Activated CD4-positive, alpha-beta T cell treated with anti-CD3 and anti-CD28 coated beads, Interleukin-2, amount 10 ng/mL, durations not matched to agents 7 days and 5 days (primary cell): ENCODE measurements at places on chromosomes 4 and X. TPM values are rescaled to one million over a fixed set of nuclear protein-coding genes. Genes with fewer than 3 reads are reported as not detected.

DNA sequence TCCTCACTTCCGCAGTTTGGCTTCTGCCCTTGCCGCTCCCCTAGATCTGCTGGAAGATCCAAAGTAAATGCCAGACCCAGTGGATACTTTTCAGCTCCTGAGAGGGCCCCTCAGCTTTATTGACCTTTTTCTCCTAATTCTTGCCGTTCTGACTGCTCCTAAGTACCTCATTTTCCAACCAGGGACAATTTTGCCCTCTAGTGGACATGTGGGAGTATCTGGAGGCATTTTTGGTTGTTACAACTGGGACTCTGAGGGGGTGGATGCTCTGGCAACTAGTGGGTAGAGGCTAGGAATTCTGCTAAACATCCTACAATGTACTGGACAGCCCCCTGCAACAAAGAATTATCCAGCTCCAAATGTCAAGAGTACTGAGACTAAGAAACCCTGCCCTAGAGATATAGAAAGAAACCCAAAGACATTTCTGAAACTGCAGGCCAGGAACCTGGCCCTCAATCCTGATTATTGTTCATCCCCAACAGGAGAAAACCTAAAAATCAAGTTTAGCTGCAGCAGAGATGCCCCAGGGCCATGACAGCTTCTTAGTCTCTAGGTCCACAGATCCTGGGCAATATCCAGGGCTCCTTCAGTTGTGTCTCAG, 3.4 kb downstream of the TEX13B start:
- H3K36me3 ChIP-seq, result no peaks in the 10 kb centered on the region
- no peaks in the 10 kb centered on the region for H3K27me3 ChIP-seq
- H3K4me1 ChIP-seq, result peaks cover 2% of the 10 kb centered on the region
- H3K4me3 ChIP-seq, result no peak overlapping the region

DNA sequence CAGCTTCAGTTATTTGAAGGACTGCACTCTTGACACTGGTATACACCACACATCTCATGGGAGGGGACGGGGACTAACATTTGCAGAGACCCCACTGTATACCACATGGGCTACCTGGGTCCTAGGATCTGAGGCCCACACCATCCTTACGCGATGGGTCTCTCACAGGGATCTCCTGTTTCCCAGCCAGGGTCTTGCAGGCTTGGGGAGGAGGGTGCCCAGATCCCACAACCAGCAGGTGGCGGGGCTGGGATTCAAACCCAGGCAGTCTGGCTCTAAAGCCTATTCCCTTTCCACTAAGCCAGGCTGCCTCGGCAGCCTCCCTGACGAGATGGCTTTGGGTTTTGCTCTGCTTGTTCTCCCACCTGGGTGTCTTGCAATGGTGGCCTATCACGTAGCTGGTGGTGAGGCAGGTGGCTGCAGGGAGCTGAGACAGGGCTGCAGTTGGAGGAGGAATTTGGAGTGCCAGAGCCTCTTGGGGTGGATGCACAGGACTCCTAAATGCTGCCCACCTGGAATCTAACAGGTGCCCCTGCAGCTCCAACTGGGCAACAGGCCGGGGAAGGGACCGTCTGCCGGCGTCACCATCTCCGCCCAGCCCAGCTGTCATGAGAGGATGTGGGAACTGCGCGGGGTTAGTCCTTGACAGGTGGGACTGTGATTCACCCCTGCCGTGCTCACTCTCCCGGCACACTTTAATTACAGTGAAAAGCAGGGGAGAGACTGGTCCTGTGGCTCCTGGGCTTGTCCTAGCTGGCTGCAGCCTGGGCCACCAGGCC, 110.7 kb downstream of the PSAPL1 start:
- H3K36me3 ChIP-seq, result no peaks in the 10 kb centered on the region
- no peak overlapping the region for H3K27ac ChIP-seq
- peaks cover 2% of the 10 kb centered on the region for H3K27me3 ChIP-seq

GRCh38 chr4:22246847-22247246, 269.0 kb downstream of the ADGRA3 start:
- peaks cover 5% of the 10 kb centered on the region for H3K4me1 ChIP-seq
- no peak for DNase-seq
- H3K4me3 ChIP-seq, result no peak overlapping the region
- H3K27ac ChIP-seq, result no peak overlapping the region

DNA sequence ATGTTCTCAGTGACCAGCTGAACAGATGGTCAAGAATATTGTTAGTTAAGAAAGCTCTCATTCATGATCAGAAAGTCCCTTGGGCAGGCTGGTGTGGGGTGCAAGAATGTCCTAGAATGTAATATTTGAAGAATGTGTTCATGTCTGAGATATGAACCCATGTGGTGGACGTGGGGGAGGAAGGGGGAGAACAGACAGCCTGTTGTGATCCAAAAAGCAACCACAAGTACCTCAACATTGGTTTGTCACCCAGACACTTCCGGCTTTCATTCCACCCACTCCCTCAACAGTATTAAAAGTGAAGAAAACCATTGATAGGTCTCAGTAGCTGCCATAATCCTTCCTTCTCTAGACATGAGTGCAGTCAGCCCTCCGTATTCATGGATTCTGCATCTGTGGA, 82.2 kb downstream of the MAML3 start:
- peak overlapping the region; percentile 53 for H3K4me3 ChIP-seq
- peaks cover 57% of the 10 kb centered on the region for H3K4me1 ChIP-seq
- H3K27me3 ChIP-seq, result peaks cover 12% of the 10 kb centered on the region
- peak; percentile 79 for DNase-seq
- peak overlapping the region; percentile 91 for H3K27ac ChIP-seq

DNA sequence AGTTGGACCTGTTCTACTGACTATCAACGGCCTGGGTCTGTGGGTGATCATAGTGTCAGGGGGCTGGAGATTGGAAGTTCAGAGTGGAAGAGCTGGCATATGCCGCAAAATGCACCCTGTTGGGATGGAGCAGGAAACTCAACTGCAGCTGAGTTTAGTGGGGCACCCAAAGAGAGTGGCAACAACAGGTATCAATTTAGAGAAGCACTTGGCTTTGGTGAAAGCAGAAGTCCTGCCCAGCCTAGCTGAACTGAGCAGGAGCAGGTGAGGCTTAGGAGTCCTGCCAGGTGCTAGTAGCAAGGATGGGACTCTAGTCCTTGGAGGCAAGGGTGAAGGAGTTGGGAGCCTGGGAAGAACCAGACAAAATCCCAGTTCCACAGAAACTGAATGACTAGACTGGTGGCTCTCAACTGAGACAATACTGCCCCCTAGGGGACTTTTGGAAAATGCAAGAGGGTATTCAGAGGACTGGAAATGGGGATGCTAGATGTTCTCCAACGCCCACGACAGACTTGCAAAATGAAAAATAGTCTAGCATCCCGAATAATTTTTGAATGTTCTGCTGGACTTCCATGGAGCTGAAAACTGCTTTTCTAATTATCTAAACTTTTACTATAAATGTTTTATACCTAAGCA, 49.4 kb downstream of the RTL9 start:
- peaks cover 2% of the 10 kb centered on the region for H3K4me1 ChIP-seq
- no peaks in the 10 kb centered on the region for H3K36me3 ChIP-seq
- H3K4me3 ChIP-seq, result no peak overlapping the region
- DNase-seq, result peak; percentile 59
- H3K27ac ChIP-seq, result no peak overlapping the region

DNA sequence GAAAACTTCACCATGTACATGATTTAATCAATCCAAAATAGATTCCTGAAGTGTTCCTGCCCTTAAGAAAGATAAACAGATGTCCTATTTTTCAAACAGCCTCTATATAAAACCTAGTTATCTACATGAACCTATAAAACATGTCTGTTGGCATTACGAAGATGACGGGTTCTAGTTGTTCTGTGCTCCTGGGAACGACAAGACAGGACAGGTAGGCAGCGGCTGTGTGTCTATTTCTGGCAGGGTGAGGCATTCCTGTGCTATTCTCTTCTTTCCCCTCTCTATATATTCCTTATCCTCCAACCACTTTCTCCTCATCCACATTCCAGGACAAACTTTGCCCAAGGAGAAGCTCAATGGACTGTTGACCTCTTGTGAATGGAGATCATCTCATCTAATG, 6.1 kb downstream of the FAT1 start:
- H3K27me3 ChIP-seq, result peaks cover 15% of the 10 kb centered on the region
- no peaks in the 10 kb centered on the region for H3K4me1 ChIP-seq
- H3K4me3 ChIP-seq, result no peak overlapping the region
- DNase-seq, result no peak
- H3K27ac ChIP-seq, result no peak overlapping the region
- H3K36me3 ChIP-seq, result no peaks in the 10 kb centered on the region

GRCh38 chr4:124212815-124213630, 499.5 kb downstream of the ANKRD50 start:
- H3K27me3 ChIP-seq, result no peaks in the 10 kb centered on the region
- H3K4me1 ChIP-seq, result no peaks in the 10 kb centered on the region
- no peak overlapping the region for H3K27ac ChIP-seq
- no peaks in the 10 kb centered on the region for H3K36me3 ChIP-seq
- H3K4me3 ChIP-seq, result no peak overlapping the region

DNA sequence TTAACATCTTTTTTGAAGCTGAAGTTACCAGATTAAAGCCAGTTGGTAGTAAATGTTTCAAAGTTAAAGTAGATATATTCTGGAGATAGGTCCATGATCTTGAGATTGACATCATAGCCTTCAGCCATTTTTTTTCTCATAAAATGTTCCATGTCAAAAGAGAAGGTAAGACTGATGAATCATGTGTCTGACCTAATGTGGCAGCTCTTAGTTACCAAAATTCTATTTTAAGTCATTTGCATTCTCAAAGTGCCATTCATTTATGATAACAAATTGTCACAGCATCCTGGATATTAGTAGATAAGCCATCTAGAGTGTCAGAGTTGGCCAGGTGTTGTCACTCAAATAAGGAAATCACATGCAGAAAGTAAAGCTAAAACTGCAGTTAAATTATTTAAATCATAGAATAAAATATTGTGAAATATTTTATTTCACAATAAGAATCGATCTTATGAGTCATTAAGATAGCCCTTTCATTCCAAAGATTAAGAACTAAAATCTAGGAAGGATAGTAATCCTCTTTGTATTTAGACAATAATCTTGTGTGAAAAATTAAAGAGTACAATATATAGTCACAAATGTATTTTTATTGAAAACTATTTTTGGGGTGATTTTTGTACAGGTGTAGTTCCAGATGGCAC, 65.7 kb upstream of the ADAD1 start:
- H3K36me3 ChIP-seq, result peaks cover 16% of the 10 kb centered on the region
- no peak overlapping the region for H3K27ac ChIP-seq
- no peak overlapping the region for H3K4me3 ChIP-seq
- no peak for DNase-seq
- H3K27me3 ChIP-seq, result no peaks in the 10 kb centered on the region

- no peaks in the 10 kb centered on the region for H3K36me3 ChIP-seq
- no peak overlapping the region for H3K27ac ChIP-seq
- H3K4me1 ChIP-seq, result no peaks in the 10 kb centered on the region
These were observed 2.5 kb upstream of the GABRE start for GRCh38 chrX:151977009-151977408.

DNA sequence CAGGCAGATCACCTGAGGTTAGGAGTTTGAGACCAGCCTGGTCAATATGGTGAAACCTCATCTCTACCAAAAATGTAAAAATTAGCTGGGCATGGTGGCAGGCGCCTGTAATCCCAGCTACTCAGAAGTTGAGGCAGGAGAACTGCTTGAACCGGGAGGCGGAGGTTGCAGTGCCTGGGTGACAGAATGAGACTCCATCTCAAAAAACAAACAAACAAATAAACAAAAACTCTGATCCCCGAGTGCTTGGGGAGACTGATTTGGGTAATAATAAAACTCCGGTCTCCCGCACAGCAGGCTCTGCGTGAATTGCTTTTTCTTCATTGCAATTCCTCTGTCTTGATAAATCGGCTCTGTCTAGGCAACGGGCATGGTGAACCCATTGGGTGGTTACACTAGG, 73.4 kb downstream of the HPRT1 start:
- no peak overlapping the region for H3K4me3 ChIP-seq
- no peak overlapping the region for H3K27ac ChIP-seq
- no peak for DNase-seq
- peaks cover 5% of the 10 kb centered on the region for H3K4me1 ChIP-seq

- no peak overlapping the region for H3K4me3 ChIP-seq
- H3K27ac ChIP-seq, result no peak overlapping the region
- no peaks in the 10 kb centered on the region for H3K4me1 ChIP-seq
- no peaks in the 10 kb centered on the region for H3K36me3 ChIP-seq
These were observed 454.3 kb upstream of the PCDH10 start for GRCh38 chr4:132694775-132695174.

GRCh38 chr4:40881851-40882250, 132.1 kb downstream of the NSUN7 start:
- peaks cover 29% of the 10 kb centered on the region for H3K27me3 ChIP-seq
- no peak for DNase-seq
- H3K4me1 ChIP-seq, result no peaks in the 10 kb centered on the region

GRCh38 chr4:117417856-117418255, 332.5 kb upstream of the TRAM1L1 start:
- H3K36me3 ChIP-seq, result no peaks in the 10 kb centered on the region
- no peaks in the 10 kb centered on the region for H3K4me1 ChIP-seq
- H3K4me3 ChIP-seq, result no peak overlapping the region
- no peak for DNase-seq

- H3K4me1 ChIP-seq, result no peaks in the 10 kb centered on the region
- DNase-seq, result no peak
These were observed 82.1 kb downstream of the ALPK1 start for GRCh38 chr4:112379306-112379705.

- no peak overlapping the region for H3K4me3 ChIP-seq
- H3K4me1 ChIP-seq, result no peaks in the 10 kb centered on the region
- no peaks in the 10 kb centered on the region for H3K27me3 ChIP-seq
- no peak overlapping the region for H3K27ac ChIP-seq
These were observed 88.3 kb downstream of the CLCN4 start for GRCh38 chrX:10244915-10245622.

GRCh38 chrX:111131572-111131971, 35.6 kb downstream of the PAK3 start:
- no peak for DNase-seq
- no peaks in the 10 kb centered on the region for H3K27me3 ChIP-seq
- H3K36me3 ChIP-seq, result no peaks in the 10 kb centered on the region
- no peak overlapping the region for H3K27ac ChIP-seq

GRCh38 chrX:138669693-138670092, 41.8 kb downstream of the FGF13 start:
- DNase-seq, result no peak
- no peaks in the 10 kb centered on the region for H3K4me1 ChIP-seq
- H3K27me3 ChIP-seq, result no peaks in the 10 kb centered on the region

The SERTM2 gene
- total RNA-seq, result not detected

The LINC00632 gene
- total RNA-seq, result 14.3 TPM

The MAGEA8 gene
- not detected for total RNA-seq

The RNF175 gene
- not detected for total RNA-seq

The DSPP gene
- not detected for total RNA-seq

The NLGN4X gene
- total RNA-seq, result 0.12 TPM

The CCKAR gene
- total RNA-seq, result not detected

The MAGEA6 gene
- total RNA-seq, result not detected

The PABPC1L2A gene
- total RNA-seq, result not detected

The CXCL6 gene
- not detected for total RNA-seq

The MAPK10 gene
- total RNA-seq, result not detected
